ENCODE measurements at places on chromosomes 13 and 19. TPM values are rescaled to one million over a fixed set of nuclear protein-coding genes. Genes with fewer than 3 reads are reported as not detected.

The OR4F17 gene
- total RNA-seq, result not detected

The BRSK1 gene
- 4.1 TPM for total RNA-seq

The LRRC63 gene
- not detected for total RNA-seq

The FBXO27 gene
- 4.6 TPM for total RNA-seq

The SUGP2 gene
- 33.5 TPM for total RNA-seq

The EPSTI1 gene
- total RNA-seq, result 0.10 TPM

The ZSCAN4 gene
- not detected for total RNA-seq

Data from A549 treated with RU486 at 1 μM for 4 hours (cell line).